Stimulated activated CD8-positive, alpha-beta memory T cell treated with anti-CD3 and anti-CD28 coated beads, Interleukin-7, amount 100 ng/mL, for 4 hours (primary cell): ENCODE measurements at places on chromosomes 12 and 14.
A peak's percentile ranks its signal among the peaks of the same experiment; 100 is the strongest.

GRCh38 chr14:89660166-89660565 is 243.1 kb upstream of the FOXN3 start:
- DNase-seq, result no peak

DNA sequence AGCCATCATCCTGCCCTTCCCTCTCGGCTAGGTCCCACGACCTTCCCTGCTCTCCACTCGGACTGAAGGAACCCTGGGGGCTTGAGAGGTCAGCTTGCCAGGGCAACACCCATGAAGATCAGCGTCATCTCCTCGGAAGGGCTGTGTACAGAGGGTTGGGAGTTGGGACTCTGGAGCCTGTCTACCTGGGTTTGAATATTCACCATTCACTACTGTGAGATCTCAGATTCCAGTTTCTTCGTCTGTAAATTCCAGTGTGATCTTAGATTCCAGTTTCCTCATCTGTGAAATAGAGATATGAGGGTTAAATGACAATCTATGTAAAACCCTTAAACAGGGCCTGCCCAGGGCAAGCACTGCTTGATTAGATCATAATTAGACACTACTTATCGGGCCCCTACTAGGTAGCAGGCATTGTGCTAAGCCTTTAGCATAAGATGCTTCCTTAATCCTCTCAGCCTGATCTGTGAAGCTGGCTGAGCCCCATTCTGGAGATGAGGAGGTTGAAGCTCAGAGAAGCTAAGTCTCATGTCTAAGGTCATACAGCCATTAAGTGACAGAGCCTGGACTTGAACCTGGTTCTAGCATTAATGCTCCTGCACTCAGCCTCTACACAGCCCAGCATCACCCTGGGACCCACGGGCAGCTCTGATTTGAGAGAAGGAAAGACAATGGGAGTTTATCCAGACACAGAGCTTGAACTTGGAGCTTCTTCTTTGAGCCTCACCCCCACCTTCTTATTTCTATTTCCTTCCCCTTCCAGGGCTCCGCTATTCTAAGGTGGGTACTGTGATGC is 612 bp upstream of the ZDHHC22 start:
- no peak for DNase-seq

- DNase-seq, result no peak
Measured at GRCh38 chr12:66589095-66589494, 89.8 kb downstream of the GRIP1 start.

- no peak for DNase-seq
Measured at GRCh38 chr12:81617915-81618314, 141.2 kb downstream of the PPFIA2 start.

- no peak for DNase-seq
Measured at GRCh38 chr14:64692189-64692985, 11.8 kb upstream of the PLEKHG3 start.

DNA sequence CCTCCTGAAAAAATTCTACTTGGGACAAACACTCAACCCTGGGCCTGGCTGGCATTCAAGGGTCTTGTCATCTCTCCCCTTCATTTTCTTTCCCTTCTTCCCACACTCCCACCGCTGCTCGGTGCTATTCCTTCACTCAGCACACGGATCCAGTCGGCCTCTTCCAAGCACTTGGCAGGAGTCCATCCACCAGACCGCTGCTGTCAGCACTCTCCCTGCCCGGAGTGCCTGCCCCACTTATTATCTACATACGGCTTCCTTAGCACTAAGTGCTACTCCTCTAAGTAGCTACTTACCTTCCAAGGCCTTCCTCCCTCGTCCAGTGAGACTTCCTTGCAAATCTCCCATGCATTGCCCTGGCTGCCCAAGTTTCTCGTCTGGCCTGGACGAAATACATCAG is 29.8 kb downstream of the CALM1 start:
- no peak for DNase-seq

GRCh38 chr14:96067985-96068930 is 29.1 kb downstream of the C14orf132 start:
- DNase-seq, result no peak

GRCh38 chr14:24232645-24233537 is at the start of gene GMPR2:
GMPR2 (plus strand) TSS chr14:24232929; CDS start chr14:24233254, 325 bp downstream.
- DNase-seq, result no peak

GRCh38 chr14:105945896-105946295 is 419.5 kb downstream of the TMEM121 start:
- no peak for DNase-seq

DNA sequence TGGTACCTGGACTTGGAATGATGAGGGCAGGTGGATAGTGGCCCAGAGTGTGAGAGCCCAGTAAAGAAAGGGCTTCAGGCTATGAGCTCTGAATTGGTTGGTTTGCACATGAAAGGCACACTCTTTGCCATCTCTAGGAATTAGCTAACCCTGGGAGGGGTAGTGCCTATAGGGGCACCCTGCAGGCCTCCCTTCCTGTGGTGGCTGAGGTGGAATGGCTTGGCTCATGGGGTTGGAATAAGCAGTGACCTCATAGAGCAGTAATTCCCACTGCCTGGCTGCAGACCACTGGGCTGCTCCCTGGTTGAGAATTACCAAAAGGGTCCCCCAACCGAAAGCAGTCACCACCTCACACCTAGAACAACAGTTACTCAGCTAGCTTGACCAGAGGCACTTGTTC is 42.7 kb downstream of the ASCL4 start:
- no peak for DNase-seq

GRCh38 chr14:93085911-93086310 is 29.8 kb downstream of the ITPK1 start:
- no peak for DNase-seq

DNA sequence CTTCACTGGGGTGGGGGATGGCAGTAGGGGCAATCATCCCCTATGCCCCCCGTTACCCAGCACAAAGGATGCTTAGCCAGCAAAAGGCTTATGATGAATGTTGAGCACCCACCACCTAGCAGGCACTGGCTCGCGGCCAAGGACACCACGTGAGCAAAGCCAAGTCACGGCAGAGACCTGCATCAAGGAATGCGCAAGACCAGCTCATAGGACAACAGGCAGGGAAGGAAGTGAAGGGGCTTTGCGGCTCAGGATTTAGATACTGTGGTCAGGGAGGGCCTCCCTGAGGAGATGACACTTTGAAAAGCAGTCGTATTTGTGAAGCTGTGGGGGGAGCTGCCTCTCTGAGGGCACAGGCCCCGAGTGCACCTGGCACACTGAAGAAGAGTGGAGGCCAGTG is 32.8 kb downstream of the SH2B3 start:
- DNase-seq, result peak; percentile 54

- DNase-seq, result no peak
Measured at GRCh38 chr12:130431176-130431575, 93.5 kb downstream of the PIWIL1 start.

GRCh38 chr14:75970989-75971388 is 10.8 kb downstream of the TGFB3 start:
- DNase-seq, result no peak

DNA sequence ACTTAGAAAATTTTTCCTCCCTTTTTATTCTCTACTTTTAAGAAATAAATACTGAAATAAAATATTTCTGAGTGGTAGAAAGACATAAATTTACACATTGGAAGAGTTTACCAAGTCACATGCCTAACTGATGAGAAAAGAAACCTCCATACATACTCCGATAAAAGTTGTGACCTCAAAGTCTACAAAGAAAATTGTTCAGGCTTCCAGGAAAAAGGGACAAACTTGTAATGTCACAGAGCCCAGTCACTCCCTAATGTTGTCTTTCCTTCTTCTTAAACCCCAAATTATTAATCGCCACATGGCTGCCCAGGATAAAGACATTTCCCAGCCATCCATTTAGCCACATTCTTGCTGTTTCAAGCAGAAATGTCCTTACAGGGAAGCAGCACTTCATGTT is 455.3 kb downstream of the MDGA2 start:
- no peak for DNase-seq

DNA sequence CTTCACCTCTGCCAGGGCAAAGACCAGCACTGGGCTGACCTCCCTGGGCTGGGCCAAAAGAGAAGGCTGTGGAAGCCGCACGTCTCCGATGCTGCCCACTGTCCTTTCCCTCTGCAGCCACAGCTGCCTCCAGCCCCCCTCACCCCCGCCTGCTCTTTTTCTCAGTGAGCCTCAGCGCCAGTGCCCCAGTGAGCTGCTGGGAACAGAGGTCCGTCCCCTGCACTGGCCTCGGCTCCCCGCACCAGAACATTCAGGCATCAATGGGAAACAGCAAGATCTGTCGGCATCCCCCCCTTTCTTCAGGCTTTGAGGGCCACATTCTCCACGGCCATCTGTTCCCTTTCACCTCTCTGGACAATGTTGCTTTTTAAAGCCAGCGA is 398.1 kb downstream of the ZFP36L1 start:
- DNase-seq, result no peak

GRCh38 chr12:81798294-81798693 is 39.1 kb upstream of the PPFIA2 start:
- DNase-seq, result no peak

- DNase-seq, result no peak
Measured at GRCh38 chr12:69241438-69242092, 2.2 kb downstream of the CPSF6 start.
